ENCODE measurements at places on chromosomes 5 and 9. TPM values are rescaled to one million over a fixed set of nuclear protein-coding genes. Genes with fewer than 3 reads are reported as not detected.
A peak's percentile ranks its signal among the peaks of the same experiment; 100 is the strongest.

DNA sequence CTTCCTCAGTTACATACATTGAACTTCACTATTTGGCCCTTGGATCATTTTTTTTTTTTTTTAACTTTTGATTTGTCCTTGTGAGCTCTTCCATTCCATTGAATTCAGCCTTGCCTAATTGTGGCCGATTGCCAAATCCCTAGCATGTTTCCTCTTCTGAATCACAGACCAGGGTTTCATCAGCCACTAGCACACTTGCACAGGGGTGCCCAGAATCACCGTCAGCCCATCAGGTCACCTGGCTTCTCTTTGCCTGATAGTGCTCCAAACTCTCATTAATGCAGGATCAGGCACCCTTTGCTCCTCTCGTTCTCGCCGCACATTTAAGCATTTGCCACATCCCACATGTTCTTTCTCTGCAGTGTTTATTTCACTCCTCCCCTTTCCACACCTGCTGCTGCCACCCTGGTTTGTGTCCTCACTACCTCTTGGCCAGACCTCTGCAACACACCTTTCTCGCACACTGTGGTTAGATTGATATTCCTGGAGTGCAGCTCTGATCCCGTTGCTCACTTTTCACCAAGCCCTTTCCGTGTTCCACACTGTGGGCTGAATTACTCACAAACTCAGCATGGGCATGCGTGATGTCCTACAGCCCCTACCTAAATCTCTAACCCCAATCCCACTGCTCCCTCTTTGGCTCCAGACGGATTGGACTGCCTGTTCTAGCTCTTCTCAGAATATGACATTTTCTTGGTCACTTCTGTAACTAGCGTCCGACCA, 9.8 kb downstream of the PIK3R1 start:
- peaks cover 10% of the 10 kb centered on the region for H3K4me1 ChIP-seq
- no peaks in the 10 kb centered on the region for H3K36me3 ChIP-seq
- H3K4me3 ChIP-seq: no peak overlapping the region
- DNase-seq: peak; percentile 58
- no peak overlapping the region for H3K27ac ChIP-seq

GRCh38 chr9:133113949-133114885, 6.8 kb downstream of the RALGDS start:
- H3K4me3 ChIP-seq: no peak overlapping the region
- peaks cover 10% of the 10 kb centered on the region for H3K4me1 ChIP-seq
- peak; percentile 70 for DNase-seq
- H3K27ac ChIP-seq: no peak overlapping the region

GRCh38 chr9:126796758-126797157, 8.1 kb upstream of the ZBTB43 start:
- H3K27me3 ChIP-seq: no peaks in the 10 kb centered on the region
- H3K4me3 ChIP-seq: no peak overlapping the region
- H3K27ac ChIP-seq: no peak overlapping the region

DNA sequence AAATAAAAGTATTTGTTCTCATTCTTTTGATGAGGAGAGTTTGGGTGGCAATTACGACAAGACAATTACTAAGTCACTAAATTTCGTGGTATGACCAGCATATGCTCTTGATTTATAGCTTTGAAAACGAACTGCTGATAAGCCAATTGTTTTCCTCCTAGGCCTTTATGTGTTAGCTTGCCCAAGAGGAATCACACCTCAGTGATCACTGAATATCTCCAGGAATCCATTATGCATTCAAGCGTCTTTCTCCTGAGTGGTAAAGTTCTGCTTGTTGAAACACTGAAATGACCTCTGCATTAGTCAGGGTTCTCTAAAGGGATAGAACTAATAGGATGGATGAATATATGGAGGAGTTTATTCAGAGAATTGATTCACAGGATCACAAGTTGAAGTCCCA, 677.7 kb upstream of the MEF2C start:
- no peak overlapping the region for H3K4me3 ChIP-seq
- no peak overlapping the region for H3K27ac ChIP-seq
- peaks cover 12% of the 10 kb centered on the region for H3K4me1 ChIP-seq

- no peaks in the 10 kb centered on the region for H3K27me3 ChIP-seq
- no peaks in the 10 kb centered on the region for H3K36me3 ChIP-seq
- no peak overlapping the region for H3K4me3 ChIP-seq
- no peak overlapping the region for H3K27ac ChIP-seq
- peaks cover 72% of the 10 kb centered on the region for H3K4me1 ChIP-seq
These were observed 13.4 kb upstream of the GRHPR start for GRCh38 chr9:37408933-37409710.

CCL27 gene
- total RNA-seq: 0.44 TPM

DNA sequence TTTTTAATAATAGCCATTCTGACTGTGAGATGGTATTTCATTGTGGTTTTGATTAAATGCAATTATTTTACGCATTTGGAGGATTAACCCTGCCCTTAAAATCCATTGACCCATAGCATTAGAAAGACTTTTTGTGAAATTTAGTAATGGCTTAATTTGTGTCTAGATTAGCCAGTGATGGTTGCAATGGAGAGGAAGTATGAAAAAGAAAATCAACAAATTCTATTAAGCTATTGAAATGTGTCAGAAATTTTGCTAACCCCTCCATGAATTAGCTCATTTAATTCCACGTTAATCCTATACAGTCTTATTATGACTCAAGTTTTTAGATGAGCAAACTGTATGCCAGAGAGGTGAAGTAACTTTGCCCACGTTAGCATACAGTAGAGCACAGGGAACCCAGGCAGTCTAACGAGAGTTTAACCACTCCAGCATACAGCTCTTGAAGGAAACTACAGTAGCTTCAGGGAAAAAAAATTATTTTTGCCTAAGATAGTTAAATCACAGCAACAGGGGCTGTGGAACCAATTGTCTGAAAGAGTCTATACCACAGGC, 158.2 kb upstream of the PPP2R2B start:
- no peak for DNase-seq
- H3K36me3 ChIP-seq: no peaks in the 10 kb centered on the region
- H3K27me3 ChIP-seq: peaks cover 3% of the 10 kb centered on the region
- no peaks in the 10 kb centered on the region for H3K4me1 ChIP-seq
- H3K27ac ChIP-seq: no peak overlapping the region

DNA sequence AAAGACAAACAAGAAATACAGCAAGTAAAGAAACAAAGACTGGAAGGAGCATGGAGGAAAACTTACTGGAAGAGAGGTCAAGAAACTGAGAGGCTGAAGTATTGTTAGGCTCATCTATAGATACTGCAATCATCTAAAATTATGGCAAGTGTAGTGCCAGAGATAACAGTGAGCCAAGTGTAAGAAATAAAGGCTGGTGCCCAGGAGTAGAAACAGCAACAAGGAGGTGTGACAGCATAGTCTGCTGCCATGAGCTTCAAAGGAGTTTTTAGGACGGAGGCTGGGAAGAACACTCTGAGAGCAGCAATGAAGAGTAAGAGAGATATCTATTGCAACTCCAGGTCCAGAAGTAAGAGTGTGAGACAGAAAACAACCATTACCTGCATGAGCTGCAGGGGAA, 60.5 kb downstream of the MEGF9 start:
- no peak for DNase-seq
- H3K4me3 ChIP-seq: no peak overlapping the region
- peaks cover 26% of the 10 kb centered on the region for H3K36me3 ChIP-seq
- no peak overlapping the region for H3K27ac ChIP-seq
- H3K4me1 ChIP-seq: peaks cover 17% of the 10 kb centered on the region
- H3K27me3 ChIP-seq: no peaks in the 10 kb centered on the region

HSPB3 gene
- not detected for total RNA-seq

ZNF883 gene
- total RNA-seq: 1.7 TPM

GRCh38 chr5:64688965-64689364, 1.3 kb upstream of the SHISAL2B start:
- H3K36me3 ChIP-seq: no peaks in the 10 kb centered on the region
- H3K27ac ChIP-seq: no peak overlapping the region
- no peaks in the 10 kb centered on the region for H3K4me1 ChIP-seq
- no peak for DNase-seq

GRCh38 chr5:144125163-144125726, 45.2 kb downstream of the YIPF5 start:
- no peaks in the 10 kb centered on the region for H3K36me3 ChIP-seq
- DNase-seq: no peak
- H3K4me3 ChIP-seq: no peak overlapping the region
- H3K27me3 ChIP-seq: no peaks in the 10 kb centered on the region
- no peak overlapping the region for H3K27ac ChIP-seq
- H3K4me1 ChIP-seq: no peaks in the 10 kb centered on the region

- DNase-seq: no peak
- no peaks in the 10 kb centered on the region for H3K36me3 ChIP-seq
- no peak overlapping the region for H3K4me3 ChIP-seq
- no peak overlapping the region for H3K27ac ChIP-seq
These were observed 10.9 kb downstream of the RAPGEF1 start for GRCh38 chr9:131728961-131729360.

ACOT12 gene
- total RNA-seq: not detected

GRCh38 chr5:126368239-126368812, 54.9 kb upstream of the GRAMD2B start:
- H3K4me1 ChIP-seq: peaks cover 67% of the 10 kb centered on the region
- H3K27ac ChIP-seq: peak overlapping the region; percentile 2
- no peak overlapping the region for H3K4me3 ChIP-seq
- DNase-seq: peak; percentile 63

Data from PC-9 (cell line).